Left lung (tissue), 14 donors: ENCODE measurements at places on chromosomes 5 and 9. TPM values are rescaled to one million over a fixed set of nuclear protein-coding genes. Genes with fewer than 3 reads are reported as not detected.

DNA sequence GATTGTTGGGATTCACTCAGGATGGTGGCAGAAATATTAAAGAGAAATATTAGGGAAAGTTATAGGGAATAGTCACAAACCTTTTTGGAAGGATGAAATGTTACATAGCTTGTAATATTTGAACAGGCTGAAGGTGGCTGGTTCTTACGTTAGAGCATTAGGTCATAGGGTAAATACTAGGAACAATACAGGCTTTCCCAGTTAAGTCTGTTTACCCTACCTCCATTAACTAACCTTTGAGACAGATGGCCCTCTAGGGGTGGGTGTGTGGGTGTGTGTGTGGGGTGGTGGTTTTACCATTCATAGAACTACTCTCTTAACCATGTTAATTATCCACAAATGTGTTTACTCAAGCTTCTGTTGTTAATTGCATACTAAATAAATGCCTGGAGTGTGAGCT lies 94.3 kb upstream of the STK32A start:
- H3K27ac ChIP-seq = no peak overlapping the region
- H3K27me3 ChIP-seq = no peaks in the 10 kb centered on the region
- DNase-seq = no peak
- no peaks in the 10 kb centered on the region for H3K36me3 ChIP-seq
- H3K4me3 ChIP-seq = no peak overlapping the region
- H3K4me1 ChIP-seq = no peaks in the 10 kb centered on the region

- H3K36me3 ChIP-seq = peaks cover 62% of the 10 kb centered on the region
- DNase-seq = no peak
- no peak overlapping the region for H3K27ac ChIP-seq
- no peaks in the 10 kb centered on the region for H3K27me3 ChIP-seq
Observed at GRCh38 chr9:133349965-133350616, 2.1 kb downstream of the RPL7A start.

GRCh38 chr5:58640011-58640410 lies 57.1 kb downstream of the RAB3C start:
- no peak for DNase-seq
- no peaks in the 10 kb centered on the region for H3K36me3 ChIP-seq
- no peak overlapping the region for H3K27ac ChIP-seq
- no peaks in the 10 kb centered on the region for H3K4me1 ChIP-seq

- H3K4me1 ChIP-seq = no peaks in the 10 kb centered on the region
- no peaks in the 10 kb centered on the region for H3K27me3 ChIP-seq
- H3K27ac ChIP-seq = no peak overlapping the region
- no peaks in the 10 kb centered on the region for H3K36me3 ChIP-seq
- H3K4me3 ChIP-seq = no peak overlapping the region
Observed at GRCh38 chr9:76962732-76963131, 56.7 kb upstream of the FOXB2 start.

DNA sequence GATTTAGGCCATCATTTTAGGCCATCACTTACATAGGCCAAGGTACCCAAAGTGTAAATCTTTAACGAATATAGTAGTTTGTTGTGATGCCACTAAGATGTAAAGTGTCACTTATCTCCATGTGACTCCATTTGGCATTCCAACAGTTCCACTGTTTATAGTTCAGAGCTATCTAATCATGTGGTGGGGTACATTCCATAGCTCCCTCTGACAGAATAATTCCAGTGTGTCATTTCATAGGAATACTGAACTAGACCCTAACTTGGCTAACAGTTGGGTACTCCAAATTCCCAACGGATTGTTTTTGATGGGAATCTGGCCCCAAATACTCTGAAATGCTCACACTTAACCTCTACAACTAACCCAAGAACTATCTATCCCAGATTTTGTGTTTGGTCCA lies 76.7 kb upstream of the FST start:
- no peak overlapping the region for H3K27ac ChIP-seq
- DNase-seq = no peak
- no peaks in the 10 kb centered on the region for H3K27me3 ChIP-seq
- no peaks in the 10 kb centered on the region for H3K36me3 ChIP-seq
- H3K4me3 ChIP-seq = no peak overlapping the region

- no peak overlapping the region for H3K4me3 ChIP-seq
- H3K4me1 ChIP-seq = peaks cover 19% of the 10 kb centered on the region
- H3K27ac ChIP-seq = no peak overlapping the region
- no peak for DNase-seq
Observed at GRCh38 chr9:27371382-27371781, 74.4 kb upstream of the EQTN start.

GRCh38 chr9:82923092-82923911 lies 139.6 kb downstream of the RASEF start:
- H3K27ac ChIP-seq = no peak overlapping the region
- H3K4me1 ChIP-seq = no peaks in the 10 kb centered on the region
- H3K36me3 ChIP-seq = no peaks in the 10 kb centered on the region
- DNase-seq = no peak
- H3K4me3 ChIP-seq = no peak overlapping the region

DNA sequence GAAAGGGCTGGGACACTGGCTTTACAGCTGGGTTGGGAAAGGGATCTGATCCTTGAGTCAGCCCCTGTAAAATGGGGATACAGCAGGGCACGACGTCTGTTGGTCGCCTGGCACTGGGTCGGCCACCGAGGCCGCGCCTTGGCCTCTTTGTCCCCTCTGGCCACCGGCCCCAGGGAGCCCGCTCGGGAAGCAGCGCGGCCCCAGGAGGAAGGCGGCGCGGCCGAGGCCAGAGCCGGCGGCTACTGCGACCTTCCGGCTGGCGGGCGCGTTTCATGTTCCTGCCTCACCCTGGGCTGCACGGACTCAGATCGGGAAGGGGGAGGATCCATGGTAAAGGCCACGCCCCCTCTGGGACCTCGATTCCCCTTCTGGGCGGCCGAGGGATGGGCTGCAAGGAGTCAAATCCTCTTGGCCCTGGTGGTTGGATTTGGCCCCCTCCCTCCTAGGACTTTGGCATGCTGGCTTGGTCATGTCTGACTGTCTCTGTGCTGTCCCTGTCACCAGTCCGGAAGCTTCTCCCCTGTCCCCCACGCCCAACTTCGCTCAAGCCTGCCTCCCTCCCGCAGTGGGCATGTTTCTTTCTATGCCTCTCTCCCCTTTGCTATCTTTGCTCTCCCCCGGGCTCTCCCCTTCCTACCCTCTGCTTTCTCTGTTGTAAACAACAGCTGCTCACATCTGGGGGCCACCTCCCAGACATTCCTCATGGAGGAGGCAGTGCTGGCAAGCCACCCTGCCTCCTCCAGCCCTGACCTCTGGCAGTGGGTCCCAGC lies 25.8 kb downstream of the FPGS start:
- DNase-seq = peak; percentile 93
- peak overlapping the region; percentile 7 for H3K4me3 ChIP-seq
- no peaks in the 10 kb centered on the region for H3K36me3 ChIP-seq
- H3K27me3 ChIP-seq = no peaks in the 10 kb centered on the region
- peak overlapping the region; percentile 75 for H3K27ac ChIP-seq

The RORB gene
- total RNA-seq = 2.9 TPM

The TCF7 gene
- total RNA-seq = 5.1 TPM

The CLIC3 gene
- 39.7 TPM for total RNA-seq

DNA sequence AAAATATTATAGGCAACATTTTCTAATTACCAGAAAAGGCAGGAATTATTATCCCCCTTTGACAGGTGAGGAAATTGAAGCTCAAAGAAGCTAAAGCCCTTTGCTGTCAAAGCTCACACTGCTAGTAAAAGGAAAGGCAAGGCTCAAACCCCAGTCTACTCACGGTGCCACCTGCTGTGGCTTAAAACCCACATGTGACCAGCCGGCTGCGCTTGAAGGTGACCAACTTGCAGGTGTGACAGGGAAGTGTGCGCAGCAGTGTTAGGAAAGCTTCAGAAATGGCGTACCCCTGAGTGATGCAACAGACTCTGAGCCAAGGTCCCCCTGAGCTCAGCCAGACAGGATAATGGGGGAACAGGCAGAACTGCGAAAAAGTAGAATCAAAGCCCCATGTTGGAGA lies 45.2 kb downstream of the PAX5 start:
- no peak overlapping the region for H3K4me3 ChIP-seq
- DNase-seq = no peak
- peaks cover 7% of the 10 kb centered on the region for H3K4me1 ChIP-seq
- H3K27me3 ChIP-seq = peaks cover 48% of the 10 kb centered on the region

- no peak overlapping the region for H3K4me3 ChIP-seq
- H3K36me3 ChIP-seq = no peaks in the 10 kb centered on the region
- H3K27ac ChIP-seq = peak overlapping the region; percentile 49
- no peaks in the 10 kb centered on the region for H3K27me3 ChIP-seq
- H3K4me1 ChIP-seq = peaks cover 75% of the 10 kb centered on the region
Observed at GRCh38 chr9:2026220-2026997, 11.3 kb downstream of the SMARCA2 start.

GRCh38 chr5:150318613-150319483 lies 16.1 kb upstream of the ARSI start:
- no peak overlapping the region for H3K27ac ChIP-seq
- no peak for DNase-seq
- H3K36me3 ChIP-seq = no peaks in the 10 kb centered on the region
- H3K27me3 ChIP-seq = no peaks in the 10 kb centered on the region

DNA sequence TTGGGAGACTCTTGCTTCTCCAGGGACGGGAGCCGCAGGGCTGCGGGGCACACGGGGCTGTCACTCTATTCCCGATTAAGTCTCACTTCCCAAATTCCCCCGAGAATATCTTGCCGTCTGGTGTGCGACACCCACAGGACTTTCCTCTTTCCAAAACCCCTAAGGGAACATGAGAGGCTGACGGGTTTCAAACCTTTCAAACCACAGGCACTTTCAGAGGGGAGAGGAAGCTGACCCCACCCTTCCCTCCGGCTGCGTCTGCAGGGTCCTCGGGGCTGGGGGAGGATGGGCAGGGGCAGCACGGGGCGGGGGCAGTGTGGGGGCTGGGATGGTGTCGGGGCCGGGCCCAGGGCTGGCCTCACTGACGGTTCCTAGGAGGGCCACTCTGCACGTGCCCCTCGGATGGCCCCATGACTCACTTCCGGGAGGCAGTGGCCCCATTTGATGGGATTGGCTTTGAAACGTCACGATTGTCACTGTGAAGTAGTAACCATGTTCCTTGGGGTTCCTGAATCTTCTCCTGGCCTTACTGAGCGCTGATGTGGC lies 38.2 kb downstream of the SLC9A3 start:
- H3K4me1 ChIP-seq = no peaks in the 10 kb centered on the region
- no peak for DNase-seq
- H3K27me3 ChIP-seq = peaks cover 83% of the 10 kb centered on the region
- H3K36me3 ChIP-seq = no peaks in the 10 kb centered on the region

The GNA14 gene
- total RNA-seq = 9.1 TPM

DNA sequence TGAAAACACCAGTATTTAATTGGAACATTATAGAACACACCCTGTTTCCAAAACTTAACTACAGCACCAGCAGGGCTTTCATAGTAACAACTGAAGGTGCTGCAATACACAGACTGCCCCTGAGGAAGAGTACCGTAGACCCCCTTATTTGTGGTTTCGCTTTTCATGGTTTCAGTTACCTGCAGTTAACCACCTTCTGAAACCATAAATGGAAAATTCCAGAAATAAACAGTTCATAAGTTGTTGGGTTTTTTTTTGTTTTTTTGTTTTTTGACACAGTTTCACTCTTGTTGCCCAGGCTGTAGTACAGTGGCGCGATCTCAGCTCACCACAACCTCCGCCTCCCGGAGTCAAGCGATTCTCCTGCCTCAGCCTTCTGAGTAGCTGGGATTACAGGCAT lies 9.5 kb upstream of the GLDC start:
- no peak for DNase-seq
- no peaks in the 10 kb centered on the region for H3K36me3 ChIP-seq
- no peak overlapping the region for H3K4me3 ChIP-seq
- H3K27me3 ChIP-seq = no peaks in the 10 kb centered on the region
- no peak overlapping the region for H3K27ac ChIP-seq

- no peaks in the 10 kb centered on the region for H3K36me3 ChIP-seq
- H3K4me1 ChIP-seq = no peaks in the 10 kb centered on the region
- H3K27ac ChIP-seq = no peak overlapping the region
- no peak for DNase-seq
- H3K4me3 ChIP-seq = no peak overlapping the region
Observed at GRCh38 chr5:121695307-121695706, 156.4 kb upstream of the FTMT start.

DNA sequence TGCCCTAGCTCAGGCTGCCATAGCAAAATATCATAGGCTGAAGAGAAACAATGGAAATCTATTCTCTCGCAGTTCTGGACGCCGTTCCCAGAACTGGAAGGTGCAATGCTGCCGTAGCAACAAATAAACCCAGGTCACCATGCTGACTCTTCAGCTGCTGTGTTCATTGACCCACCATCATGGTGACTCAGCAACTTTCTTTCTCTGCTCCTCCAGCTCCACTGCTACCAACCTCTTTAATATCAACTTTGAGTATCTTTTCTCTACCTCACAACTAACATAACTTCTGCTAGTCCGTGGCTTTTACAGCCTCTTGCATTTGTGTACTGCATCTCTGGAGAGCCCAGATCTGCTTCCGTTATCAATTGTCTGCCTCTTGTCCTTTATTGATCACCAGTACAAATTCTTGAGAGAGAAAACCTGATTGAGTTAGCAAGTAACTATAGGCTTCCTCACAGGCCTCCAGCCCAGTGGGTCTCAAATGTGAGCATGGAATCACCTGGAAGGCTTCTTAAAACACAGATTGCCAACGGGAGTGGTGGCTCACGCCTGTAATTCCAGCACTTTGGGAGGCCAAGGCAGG lies 47.3 kb upstream of the SLC30A5 start:
- no peak overlapping the region for H3K27ac ChIP-seq
- H3K4me1 ChIP-seq = peaks cover 8% of the 10 kb centered on the region
- no peak overlapping the region for H3K4me3 ChIP-seq
- DNase-seq = no peak
- H3K27me3 ChIP-seq = no peaks in the 10 kb centered on the region

GRCh38 chr9:121411993-121412392 lies 41.9 kb upstream of the STOM start:
- no peak for DNase-seq
- H3K4me1 ChIP-seq = no peaks in the 10 kb centered on the region
- no peaks in the 10 kb centered on the region for H3K36me3 ChIP-seq
- H3K4me3 ChIP-seq = no peak overlapping the region
- H3K27me3 ChIP-seq = no peaks in the 10 kb centered on the region

GRCh38 chr9:98021306-98022040 lies 35.1 kb upstream of the NANS start:
- H3K27me3 ChIP-seq = no peaks in the 10 kb centered on the region
- no peak overlapping the region for H3K27ac ChIP-seq
- H3K4me3 ChIP-seq = no peak overlapping the region
- no peak for DNase-seq

DNA sequence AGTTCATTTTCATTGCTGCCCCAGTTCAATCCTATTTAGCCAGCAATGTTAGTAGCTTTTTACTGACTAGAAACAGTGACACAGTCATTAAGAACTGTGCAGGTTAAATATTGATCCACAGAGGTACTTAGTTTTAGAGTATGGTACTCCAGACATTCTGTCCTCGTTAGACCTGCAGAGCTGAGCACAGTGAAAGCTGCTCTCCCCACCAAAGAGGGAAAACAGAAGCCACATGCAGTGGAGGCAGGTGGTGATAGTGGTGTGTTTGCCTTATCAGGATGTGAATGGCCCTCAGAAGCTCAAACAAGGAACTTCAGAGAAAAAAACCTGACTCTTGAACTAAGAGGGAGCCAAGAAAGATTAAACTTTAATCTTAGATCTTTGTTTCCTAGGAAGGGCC lies 75.5 kb downstream of the UNC13B start:
- no peaks in the 10 kb centered on the region for H3K36me3 ChIP-seq
- peak overlapping the region; percentile 14 for H3K4me3 ChIP-seq
- DNase-seq = no peak
- H3K4me1 ChIP-seq = peaks cover 6% of the 10 kb centered on the region
- H3K27ac ChIP-seq = peak overlapping the region; percentile 66
